ENCODE measurements at places on chromosomes 3 and 15.

GRCh38 chr3:42013691-42014457 lies 52.0 kb upstream of the ULK4 start:
- DNase-seq, result peak; percentile 22

GRCh38 chr3:135871311-135871710 lies 94.2 kb upstream of the PPP2R3A start:
- no peak for DNase-seq

GRCh38 chr15:80798911-80799310 lies 19.7 kb downstream of the CEMIP start:
- DNase-seq, result no peak

- no peak for DNase-seq
Observed at GRCh38 chr3:39637807-39638206, 170.3 kb downstream of the MOBP start.

DNA sequence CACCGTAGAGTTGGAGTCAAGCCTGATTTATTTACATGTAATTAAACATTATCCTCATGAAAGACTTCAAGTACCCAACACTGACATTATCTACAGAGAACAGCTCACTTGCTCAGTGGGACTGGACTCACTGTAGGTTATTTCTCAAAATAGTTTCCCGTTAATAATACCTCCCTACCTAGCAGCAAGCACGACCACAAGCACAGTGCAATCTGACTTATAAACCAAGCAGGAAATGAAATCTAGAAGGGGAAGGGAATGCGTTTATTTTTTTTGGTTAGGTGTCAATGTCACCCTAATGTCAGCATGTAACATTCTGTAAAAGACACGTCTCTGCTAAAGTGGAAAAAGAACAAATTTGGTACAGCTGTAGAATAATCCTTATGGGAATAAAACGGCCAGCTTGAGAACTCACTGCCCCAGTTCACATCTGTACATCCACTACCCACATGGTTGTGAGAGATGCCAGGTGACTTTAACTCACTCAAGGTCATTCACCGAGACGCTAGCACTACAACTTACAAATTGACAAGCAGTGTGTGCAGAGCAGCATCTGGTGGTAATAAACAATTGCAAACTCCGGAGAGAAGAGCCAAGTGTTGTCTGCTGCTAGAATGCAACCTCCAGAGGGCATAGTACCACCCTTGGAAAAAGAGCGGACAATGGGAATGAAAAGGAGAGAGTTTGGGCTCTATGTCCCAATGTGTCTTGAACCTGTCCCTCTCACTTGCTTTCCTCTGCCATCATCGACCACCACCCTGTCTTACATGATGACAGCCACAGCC lies 242.5 kb downstream of the CADPS start:
- DNase-seq, result no peak

DNA sequence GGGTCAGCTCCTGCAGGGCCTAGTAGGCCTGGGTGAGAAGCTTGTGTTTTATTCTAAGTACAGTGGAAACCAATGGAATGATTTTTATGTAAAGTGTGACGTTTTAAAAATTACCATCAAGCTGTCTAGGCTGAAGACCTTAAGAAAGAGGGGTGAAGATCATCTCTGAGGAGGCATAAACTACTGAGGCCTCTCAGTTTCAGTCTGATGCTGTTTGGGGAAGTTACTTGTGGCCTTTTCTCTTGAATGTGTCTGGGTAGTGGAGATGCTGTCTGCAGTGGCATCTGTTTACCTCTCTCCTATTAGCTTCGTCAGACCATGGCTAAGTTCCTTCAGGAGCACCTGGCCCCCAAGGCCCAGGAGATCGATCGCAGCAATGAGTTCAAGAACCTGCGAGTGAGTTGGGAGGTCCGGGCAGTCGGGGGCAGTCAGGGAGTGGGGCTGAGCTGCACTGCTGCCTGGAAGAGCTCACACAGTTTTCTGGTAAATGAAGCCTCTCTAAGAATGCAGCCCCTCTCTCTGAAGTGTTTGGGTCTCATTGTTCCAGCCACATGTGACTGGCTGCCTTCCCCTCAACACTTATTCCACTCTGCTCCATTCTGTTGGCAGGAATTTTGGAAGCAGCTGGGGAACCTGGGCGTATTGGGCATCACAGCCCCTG lies 1.9 kb downstream of the IVD start:
- DNase-seq, result no peak

GRCh38 chr3:58408906-58409305 lies 24.7 kb downstream of the PDHB start:
- no peak for DNase-seq

- DNase-seq, result no peak
Observed at GRCh38 chr3:191889756-191890155, 428.8 kb downstream of the PYDC2 start.

GRCh38 chr3:170869645-170870593 lies at the start of gene RPL22L1:
Gene RPL22L1, minus strand, starts transcription at chr3:170870195. Its CDS starts 28 bp downstream, at chr3:170870167.
- peak; percentile 88 for DNase-seq

GRCh38 chr3:83902787-83903533 lies 1055.8 kb upstream of the CADM2 start:
- no peak for DNase-seq

- no peak for DNase-seq
Observed at GRCh38 chr3:126672741-126673140, 17.8 kb upstream of the TXNRD3 start.

GRCh38 chr3:5012367-5012766 lies 33.1 kb downstream of the BHLHE40 start:
- no peak for DNase-seq

GRCh38 chr3:47097864-47098263 lies 66.0 kb downstream of the SETD2 start:
- no peak for DNase-seq

- DNase-seq, result no peak
Observed at GRCh38 chr15:76328958-76329357, 7.6 kb upstream of the ISL2 start.

DNA sequence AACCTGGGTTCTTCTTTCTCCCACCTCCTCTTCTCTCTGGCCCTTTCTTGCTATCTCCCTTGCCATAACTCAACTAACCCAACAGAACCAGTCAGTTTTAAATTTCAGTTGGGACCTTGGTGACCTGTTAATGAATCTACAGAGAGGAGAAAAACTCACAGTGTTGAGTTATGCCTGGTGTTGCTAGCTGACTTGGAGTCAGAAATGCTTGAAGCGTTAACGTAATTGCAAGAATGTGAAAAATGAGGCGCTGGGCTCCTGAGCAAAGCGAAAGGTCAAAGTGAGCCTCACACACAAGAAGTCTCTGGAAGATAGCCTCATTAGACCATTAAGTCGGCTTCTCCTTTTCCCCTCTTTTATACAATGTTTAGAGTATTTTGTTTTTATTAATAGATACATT lies 18.4 kb downstream of the MEIS2 start:
- no peak for DNase-seq

GRCh38 chr3:37909067-37909911 lies 47.6 kb downstream of the CTDSPL start:
- DNase-seq, result no peak

DNA sequence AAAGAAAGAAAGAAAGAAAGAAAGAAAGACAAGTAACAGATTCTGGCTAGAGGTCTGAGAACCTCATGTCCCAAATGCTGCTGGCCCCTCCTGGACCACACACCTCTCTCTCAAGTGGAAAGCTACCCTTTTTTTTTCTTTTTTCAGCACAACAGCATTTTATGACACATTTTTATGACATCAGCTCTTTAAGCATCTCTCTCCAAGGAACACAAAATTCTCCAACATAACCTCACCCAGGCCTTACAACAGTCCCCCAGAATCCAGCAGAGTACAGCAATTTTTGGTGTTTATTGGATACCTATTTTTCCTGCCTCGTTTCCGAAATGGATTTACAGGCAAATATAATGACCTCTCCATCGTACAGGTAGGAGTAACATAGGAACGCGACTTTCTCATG lies 11.2 kb upstream of the NTRK3 start:
- no peak for DNase-seq

- no peak for DNase-seq
Observed at GRCh38 chr15:28913171-28913765, 27.5 kb downstream of the APBA2 start.

DNA sequence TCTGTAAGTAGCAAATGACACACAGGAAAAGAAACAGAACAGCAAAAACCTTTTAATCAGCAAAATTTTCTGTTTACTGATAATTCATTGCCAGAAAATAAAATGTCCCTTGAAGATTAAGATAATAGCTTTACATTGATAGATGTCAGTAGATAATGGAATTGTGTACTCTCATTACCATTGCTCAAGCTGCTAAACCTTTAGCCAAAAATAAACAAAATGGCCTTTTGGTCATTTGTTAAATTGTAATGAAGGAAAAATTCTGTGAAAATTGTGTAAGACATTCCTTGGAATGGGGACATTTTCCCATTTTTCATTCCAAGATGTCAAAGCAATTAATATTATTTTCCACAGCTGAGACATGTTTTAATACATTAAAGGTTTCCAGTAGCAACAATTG lies 189.8 kb downstream of the PLOD2 start:
- no peak for DNase-seq

GRCh38 chr3:69878254-69878653 lies 121.3 kb upstream of the SAMMSON start:
- no peak for DNase-seq

DNA sequence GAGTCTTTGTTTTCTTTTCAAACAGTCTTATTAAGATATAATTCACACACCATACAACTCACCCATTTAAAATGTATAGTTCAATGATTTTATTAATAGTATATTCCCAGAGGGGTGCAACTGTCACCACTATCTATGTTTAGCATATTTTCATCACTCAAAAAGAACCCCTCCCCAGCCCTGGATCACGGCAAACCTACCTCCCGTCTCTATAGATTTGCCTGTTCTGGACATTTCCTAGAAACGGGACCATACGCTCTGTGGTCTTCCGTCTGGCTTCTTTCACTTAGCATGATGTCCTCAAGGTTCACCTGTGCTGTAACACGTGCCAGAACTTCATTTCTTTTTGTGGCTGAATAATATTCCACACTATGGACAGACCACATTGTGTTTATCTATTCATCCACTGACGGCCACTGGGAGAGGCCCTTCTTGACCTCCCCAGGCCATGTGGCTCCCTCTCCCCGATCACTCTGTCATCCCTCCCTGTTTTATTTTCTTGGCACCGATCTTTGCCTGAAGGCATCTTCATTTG lies 56.4 kb downstream of the IQSEC1 start:
- DNase-seq, result no peak

- no peak for DNase-seq
Observed at GRCh38 chr15:44296625-44297524, 8.4 kb downstream of the GOLM2 start.

DNA sequence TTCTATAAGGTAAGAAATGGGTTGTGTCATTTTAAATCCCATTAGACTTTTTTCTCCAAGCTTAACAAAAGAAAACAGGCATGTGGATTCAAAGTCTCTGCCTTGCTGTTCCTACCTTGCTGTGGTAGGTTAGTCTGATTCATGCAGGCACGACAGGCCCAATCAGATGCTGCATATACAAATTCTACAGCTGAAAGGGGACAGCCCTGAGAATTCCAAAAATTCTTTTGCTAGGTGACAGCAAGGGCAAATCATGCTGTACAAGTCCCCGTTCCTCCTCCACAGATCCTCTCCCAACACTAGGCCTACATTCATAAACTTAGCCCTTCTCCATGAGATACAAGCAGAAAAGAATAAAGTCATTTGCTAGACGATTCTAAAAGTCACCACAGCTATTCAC lies 161.2 kb upstream of the THBS1 start:
- DNase-seq, result no peak

- no peak for DNase-seq
Observed at GRCh38 chr3:18531662-18532061, 106.5 kb upstream of the SATB1 start.

DNA sequence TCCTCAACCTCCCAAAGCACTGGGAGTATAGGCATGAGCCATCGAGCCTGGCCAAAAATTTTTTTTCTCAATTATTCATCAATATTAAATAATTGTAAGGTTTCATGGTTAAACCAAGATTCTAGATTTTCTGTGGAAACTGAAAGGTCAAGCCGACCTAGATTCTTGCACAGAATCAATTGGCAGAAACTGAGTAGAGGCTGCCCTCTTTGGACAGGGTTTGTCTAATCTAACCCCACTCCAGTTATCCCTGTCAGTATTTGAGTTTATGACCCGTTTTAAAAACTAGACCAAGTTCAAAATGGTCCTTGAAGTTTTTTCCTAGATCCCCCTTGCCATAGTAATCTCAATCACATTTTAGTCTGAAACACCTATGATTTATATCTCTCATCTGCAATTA lies 8.6 kb upstream of the ADAM10 start:
- DNase-seq, result no peak

DNA sequence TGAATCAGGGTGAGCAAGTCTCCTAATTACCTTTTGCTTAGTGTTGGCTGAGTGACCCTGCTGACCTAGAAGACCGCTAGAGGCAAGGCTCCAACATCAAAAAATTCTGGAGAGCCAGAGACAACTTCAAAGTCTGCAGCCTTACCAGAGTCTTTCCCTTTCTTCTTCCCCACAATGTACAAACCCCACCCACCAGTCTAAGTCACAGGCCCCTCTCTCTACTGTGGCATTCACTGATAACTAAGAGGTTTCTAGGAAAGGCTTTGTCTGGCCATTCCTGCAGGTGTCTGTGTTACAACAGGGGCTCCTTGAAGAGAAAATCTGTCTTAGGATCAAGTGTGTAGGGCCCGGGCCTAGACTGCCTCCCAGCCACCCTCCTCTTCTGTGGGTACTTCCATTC lies 525 bp downstream of the MYH15 start:
- no peak for DNase-seq

DNA sequence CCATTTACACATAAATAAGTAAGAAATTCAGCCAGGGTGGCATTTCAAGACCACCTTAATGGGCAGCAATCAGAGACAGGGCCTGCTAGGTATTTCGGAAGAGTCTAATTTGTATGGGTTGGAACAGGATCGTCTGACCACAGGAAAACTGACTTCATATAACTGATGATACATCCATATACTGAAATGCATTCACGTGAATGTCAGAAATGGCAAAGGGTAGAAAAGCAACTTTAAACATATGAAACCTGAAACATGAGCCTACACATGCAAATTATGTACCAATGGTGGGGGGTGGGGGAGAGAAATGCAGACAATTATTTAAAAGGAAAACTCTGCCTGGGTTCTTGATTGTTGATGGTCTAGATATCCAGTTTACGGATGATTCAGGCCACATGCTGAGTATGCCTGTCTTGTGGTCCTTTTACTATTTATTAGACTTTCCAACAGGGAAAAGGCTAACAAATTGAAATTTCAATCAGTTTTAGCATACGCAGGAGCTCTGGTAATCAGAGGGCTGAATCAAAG lies 582.2 kb downstream of the FOXP1 start:
- no peak for DNase-seq

DNA sequence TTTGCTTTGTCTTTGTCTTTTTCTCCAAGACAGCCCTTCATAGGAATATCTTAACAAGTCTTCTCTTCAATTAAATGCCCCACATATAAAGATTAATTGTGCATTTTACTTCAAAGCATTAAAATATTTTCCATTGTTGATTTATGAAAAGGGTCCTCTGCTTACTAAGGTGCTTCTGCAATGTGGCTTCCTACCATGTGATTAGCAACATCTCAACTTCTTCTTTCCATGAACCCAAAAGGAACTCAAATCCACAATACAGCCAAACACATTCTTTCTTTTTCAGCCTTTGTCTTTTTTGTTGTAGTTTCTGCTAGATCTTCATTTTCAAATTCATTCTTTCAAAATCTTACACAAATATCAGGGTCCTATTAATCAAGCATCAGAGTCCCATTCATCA lies 309.2 kb downstream of the NSUN3 start:
- no peak for DNase-seq

- no peak for DNase-seq
Observed at GRCh38 chr3:194312743-194313281, 38.3 kb downstream of the CPN2 start.

All from T-helper 17 cell (primary cell).